ENCODE measurements at places on chromosomes 3 and 15.

- no peak for DNase-seq
Measured at GRCh38 chr3:8301977-8302735, 199.5 kb upstream of the LMCD1 start.

GRCh38 chr3:76122007-76122406 lies 336.7 kb upstream of the ZNF717 start:
- DNase-seq = no peak

DNA sequence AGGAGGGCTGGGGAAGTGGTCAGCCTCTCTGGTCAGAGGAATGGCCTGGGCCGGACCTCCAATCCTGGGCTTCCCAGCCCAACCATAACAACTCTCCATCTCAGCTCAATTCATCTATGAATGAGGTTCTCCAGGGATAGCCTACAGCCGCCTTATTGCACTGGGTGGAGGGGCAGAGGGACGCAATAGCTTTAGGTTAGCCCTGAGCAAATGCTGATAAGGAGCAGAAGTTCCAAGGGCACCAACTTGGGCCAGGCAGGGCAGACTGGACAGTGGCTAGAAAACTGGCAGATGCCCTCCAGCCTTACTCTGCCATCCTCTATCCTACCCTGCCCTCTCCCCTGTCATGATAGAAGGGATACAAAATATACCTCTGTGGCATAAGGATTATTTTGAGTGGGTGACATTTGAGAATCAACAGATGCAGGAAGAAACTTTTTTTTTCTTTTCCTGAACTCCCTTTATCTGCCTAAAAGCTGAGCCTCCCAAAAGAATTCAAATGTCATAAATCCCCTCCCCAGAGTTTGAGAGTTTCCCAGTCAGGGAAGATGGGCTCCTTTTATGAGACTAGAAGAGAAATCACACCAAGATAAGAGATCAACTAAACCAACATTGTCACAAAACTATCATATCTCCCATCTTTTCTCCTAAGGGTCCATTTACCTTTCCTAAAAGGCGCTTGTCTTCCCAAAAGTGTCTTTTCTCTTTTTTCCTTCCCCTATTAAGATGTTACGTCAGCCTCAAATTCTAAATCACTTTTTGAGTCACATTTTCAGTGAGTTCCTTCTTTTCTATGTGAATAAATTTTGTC lies 40.4 kb upstream of the C15orf39 start:
- DNase-seq = no peak

- no peak for DNase-seq
Measured at GRCh38 chr3:177787279-177788041, 590.2 kb upstream of the TBL1XR1 start.

DNA sequence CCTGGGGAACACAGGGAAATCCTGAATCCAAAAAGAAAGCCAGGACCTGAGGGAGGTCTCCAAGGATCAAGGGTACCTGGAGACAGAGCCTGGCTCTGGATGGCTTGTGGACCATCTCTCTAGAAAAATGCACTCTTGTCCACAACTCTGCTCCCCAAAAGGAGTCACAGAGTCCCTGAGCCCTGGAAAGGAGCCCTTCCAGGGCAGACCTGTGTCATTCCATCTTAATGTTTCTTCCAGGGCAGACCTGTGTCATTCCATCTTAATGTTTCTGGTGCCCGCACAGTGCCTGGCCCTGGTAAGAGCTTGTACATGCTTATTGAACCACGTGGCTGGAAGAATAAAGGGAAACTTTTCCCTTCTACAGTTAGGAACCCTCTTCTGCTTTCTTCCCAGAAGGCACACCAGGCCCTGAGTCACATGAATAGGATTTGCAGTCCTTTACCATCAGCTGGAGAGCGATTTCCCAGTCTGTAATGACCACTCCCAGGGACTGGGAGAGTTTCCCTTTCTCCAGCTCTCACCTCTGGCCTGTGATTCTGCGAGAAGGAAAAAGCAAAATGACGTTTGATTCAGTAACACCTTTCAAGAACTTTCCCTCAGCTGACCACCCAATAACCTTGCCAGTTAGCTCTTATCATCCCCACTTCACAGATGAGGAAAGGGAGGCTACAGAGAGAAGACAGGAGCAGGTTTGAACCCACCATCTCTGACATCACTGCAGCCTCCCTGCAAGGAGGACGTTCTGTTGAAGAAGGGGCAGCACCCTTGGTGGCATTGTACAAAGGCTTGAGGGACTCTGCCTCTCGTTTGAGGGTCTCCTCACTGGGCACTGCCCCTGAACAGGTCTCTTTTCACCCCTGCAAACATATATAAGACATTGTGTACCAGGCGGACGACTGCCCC lies 35.8 kb upstream of the SLCO2A1 start:
- no peak for DNase-seq

GRCh38 chr15:63597821-63598220 lies 634 bp downstream of the FBXL22 start:
- no peak for DNase-seq

DNA sequence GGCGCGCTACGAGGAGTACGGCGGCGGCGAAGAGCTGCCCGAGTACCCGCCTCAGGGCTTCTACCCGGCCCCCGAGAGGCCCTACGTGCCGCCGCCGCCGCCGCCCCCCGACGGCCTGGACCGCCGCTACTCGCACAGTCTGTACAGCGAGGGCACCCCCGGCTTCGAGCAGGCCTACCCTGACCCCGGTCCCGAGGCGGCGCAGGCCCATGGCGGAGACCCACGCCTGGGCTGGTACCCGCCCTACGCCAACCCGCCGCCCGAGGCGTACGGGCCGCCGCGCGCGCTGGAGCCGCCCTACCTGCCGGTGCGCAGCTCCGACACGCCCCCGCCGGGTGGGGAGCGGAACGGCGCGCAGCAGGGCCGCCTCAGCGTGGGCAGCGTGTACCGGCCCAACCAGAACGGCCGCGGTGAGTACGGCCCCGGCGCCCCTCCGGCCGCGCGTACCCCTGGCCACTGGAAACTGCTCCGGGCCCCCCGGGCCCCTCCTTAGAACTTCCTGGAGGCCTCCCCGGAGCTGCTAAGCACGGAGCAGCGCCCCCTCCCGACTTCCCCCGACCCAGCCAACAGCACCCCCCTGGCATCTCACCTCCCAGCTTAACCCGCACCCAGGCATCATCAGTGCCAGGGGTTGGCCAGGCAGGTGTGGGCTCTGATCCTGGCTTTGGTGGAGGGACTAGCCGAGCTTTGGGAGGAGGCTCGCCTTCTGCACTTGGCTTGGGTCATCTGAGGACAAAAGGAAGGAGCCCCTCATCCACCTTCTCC lies 1.4 kb downstream of the LOXL1 start:
- peak; percentile 85 for DNase-seq

GRCh38 chr15:100125401-100126191 lies 216.2 kb downstream of the ADAMTS17 start:
- DNase-seq = no peak

GRCh38 chr3:71311661-71312046 lies 271.9 kb downstream of the FOXP1 start:
- no peak for DNase-seq

DNA sequence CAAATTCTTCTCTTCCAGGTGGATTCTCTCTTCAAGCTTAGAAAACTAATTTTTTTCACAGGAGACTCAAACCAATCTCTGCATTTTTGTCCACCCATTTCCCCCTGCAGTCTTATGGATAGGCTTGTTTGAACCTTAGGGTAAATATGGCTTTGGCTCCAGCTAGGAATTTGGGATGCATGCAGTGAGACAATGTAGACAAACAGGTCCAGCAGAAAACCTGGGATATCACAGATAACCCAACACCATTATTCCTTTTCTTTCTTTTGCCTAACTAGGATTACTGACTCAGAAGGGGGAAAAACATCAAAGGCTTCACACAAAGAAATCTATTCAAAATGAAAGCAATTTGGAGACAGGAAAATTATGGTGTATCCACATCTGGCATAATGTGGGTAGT lies 11.2 kb upstream of the SEMA5B start:
- no peak for DNase-seq
